ENCODE measurements at places on chromosomes 11 and 22.
A peak's percentile ranks its signal among the peaks of the same experiment; 100 is the strongest.

GRCh38 chr11:122516686-122517085 lies 138.8 kb upstream of the UBASH3B start:
- DNase-seq, result no peak

- no peak for DNase-seq
These were observed 10.9 kb downstream of the TAF1D start for GRCh38 chr11:93730108-93731107.

- DNase-seq, result no peak
These were observed 4.6 kb downstream of the DCHS1 start for GRCh38 chr11:6650980-6651379.

DNA sequence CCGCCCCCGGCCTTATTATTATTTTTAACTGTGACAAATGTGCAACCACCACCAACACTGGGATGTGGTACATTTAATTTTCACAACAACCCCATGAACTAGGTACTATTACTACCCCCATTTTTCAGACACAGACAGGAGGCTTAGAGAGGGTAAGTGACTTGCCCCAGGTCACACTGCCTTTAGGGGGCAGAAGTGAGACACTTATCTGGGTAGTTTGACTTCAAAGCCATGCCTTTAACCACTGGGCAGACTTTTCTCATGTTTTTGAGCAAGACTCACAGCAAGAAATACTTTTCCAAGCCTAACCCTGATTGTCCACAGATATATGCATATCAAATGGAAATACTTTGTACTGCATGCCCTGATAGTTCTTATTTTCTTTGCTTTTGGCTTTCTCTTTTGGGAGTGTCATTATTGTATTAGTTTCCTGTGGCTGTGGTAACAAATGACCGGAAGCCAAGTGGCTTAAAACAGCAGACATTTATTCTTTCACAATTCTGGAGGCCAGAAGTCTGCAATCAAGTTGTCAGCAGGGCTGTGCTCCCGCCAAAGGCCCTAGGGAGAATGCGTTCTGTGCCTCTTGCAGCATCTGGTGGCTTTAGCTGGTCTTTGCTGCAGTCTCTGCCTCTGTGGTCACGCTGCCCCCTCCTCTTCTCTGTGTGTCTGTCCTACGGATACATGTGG lies 110.8 kb downstream of the GRIK4 start:
- no peak for DNase-seq

GRCh38 chr22:21009638-21010425 lies 5.1 kb upstream of the P2RX6 start:
- DNase-seq, result no peak

DNA sequence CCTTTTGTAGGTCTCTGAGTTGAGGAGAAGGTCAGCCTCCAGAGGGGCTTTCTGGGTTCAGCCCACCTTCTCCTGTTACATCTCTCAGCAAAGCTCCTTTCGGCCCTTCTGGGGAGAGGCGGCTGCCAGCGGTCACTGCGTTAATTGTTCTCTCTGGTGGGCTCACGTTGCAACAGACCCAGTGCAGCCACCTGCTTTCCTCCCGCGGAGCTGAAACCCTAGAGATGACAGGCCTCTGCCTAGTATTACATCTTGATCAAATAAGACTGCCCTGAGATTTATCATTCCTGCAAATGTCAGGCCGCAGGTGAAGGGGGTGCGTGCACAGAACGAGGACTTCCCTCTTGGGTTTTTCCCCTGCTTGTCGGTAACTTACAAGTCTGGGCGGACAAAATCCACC lies 43.2 kb upstream of the CREB3L1 start:
- no peak for DNase-seq

GRCh38 chr11:46237248-46238077 lies 40.0 kb upstream of the CREB3L1 start:
- peak; percentile 42 for DNase-seq

DNA sequence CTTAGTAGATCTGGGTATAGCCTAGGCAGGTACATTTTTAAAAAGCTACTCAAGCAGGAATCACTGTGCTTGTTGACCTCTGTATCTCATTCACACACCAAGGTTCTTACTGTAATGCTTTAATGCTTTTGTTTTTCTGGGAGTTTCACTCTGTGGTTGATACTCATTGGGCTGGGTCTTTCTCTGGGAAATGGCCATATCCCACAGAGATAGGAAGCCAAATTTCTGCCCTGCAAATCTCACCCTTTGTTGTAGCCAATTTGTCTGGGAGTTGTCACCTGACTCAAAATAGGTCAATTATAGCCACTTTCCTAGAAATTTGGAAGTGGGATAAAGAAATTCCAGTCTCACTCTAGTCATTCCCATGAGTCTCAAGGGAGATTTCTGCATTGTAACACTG lies 195.8 kb upstream of the BDNF start:
- no peak for DNase-seq

GRCh38 chr11:85695546-85695945 lies 9.6 kb upstream of the CCDC89 start:
- no peak for DNase-seq

DNA sequence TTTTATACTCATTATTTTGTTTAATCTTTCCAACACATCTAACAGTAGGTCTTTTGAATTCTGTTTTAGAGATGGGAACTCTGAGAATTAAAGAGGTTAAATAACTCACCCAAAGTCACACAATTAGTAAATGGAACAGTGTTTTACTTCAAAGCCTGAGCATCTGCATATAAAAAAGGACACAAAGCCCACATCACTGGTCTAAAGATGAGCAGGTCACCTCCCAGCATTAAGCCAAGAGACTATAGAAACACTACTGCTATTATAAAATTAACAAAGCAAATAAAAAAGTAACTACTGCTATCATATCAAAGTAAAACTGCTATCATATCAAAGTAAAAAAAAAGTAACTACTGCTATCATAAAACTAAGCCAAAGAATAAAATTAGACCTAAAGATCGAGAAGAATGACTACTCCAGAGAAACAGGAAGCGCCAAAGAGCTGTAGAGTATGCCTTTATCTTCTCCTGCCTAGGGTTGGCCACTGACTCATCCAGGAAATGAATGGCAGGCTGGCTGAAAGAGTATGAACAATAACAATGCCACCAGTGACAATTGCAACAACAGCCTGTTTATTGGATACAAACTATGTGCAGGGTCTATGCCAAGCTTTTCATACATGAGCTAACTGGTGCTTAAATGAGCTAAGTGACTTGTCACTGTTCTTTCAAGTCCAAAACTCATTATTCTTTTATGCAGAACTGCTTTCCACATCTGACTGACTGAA lies 1153.0 kb upstream of the TENM4 start:
- DNase-seq, result no peak

GRCh38 chr11:114036147-114036811 lies 23.2 kb upstream of the ZBTB16 start:
- DNase-seq, result no peak

DNA sequence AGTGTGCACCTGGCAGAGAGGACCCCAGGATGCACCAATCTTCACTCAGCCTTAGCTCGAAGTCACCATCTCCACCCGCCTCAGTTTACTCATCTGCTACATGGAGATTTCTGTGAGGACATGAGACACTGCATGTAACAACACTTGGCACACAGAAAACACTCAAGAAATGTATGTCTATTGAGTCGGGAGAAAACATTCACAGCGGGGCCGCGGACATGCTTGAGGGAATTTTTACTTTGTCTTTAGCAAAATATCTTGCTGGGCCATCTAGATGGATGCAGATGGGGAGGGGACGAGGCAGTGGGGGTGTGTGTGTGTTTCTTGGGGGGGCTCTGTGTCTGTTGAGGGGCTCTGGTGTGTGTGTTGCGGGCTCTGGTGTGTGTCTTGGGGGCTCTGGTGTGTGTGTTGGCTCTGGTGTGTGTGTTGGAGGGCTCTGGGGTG lies 28.4 kb upstream of the RFPL3 start:
- no peak for DNase-seq

DNA sequence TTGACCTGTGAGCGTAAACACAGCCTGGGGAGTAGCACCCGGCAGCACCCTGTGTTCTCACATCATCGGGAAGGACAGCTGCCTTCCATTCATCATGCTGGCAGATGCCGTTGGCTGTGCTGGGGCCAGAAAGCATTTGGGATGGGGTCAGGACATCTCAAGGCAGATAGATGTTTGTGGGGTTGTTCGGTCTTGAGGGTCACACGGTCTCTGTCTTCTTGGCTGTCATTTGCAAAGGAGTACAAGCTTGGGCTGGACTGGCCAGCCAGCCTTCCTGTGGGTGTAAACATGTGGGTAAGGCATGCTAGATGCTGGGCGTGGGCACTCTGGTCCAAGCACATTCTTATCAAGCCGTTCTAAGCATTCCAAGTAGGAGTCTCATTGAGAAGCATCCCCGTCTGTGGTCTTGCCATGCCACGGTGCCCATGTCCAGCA lies 81.4 kb downstream of the TBC1D22A start:
- no peak for DNase-seq

DNA sequence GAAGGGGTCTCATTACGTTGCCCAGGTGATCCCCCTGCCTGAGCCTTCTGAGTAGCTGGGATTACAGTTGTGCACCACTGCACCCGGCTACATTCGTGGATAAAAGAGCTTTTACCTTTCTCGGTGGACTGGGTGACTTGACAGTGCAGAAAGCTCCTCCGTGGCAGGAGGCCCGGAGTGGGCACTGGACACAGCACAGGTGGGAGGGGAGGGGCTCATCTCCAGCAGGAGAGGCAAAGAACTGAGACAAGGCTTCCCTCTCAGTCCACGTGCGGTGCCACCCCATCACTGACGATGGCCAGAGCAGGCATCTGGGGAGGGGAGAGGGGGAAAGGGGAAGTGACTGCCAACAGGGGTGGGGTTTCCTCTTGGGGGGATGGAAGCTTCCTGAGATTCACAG lies 118.4 kb downstream of the SHANK2 start:
- DNase-seq, result no peak

DNA sequence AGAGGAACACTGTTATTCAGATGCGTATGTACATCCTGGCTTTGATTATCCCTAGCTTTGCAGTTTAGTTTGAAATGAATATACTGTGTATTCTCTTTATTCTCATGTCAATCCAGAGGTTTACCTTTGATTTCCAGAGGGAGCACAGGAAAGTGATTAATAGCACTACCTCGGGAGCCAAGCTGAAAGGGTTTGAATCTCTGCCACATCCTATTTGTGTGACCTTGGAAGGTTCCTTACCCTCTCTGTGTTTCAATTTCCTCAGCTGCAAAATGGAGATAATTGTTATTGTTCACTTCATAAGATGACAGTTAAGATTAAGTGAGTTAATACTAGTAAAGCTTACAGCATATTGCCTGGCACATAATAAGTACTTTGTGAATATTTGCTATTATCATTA lies 17.9 kb downstream of the ELMOD1 start:
- DNase-seq, result no peak

- DNase-seq, result no peak
These were observed 653 bp downstream of the NAGA start for GRCh38 chr22:42069801-42070516.

GRCh38 chr22:50605002-50605612 lies 4.5 kb downstream of the MAPK8IP2 start:
- no peak for DNase-seq

GRCh38 chr11:127395034-127395433 lies 394.5 kb upstream of the KIRREL3 start:
- no peak for DNase-seq

DNA sequence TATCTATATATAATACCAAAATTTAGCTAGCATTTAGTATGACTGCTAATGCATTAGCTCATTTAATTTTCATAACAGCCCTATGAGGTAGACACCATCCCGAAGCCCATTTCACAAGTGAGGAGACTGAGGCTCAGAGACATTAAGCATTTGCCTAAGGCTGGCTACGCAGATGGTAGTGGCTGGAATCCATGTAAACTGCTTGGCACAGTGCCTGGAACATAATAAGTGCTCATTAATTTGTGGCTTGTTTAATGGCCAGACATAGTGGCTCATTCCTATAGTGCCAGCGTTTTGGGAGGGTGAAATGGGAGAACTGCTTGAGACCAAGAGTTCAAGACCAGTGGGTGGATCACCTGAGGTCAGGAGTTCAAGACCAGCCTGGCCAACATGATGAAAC lies 17.8 kb upstream of the TP53I11 start:
- DNase-seq, result no peak

- no peak for DNase-seq
These were observed 2.8 kb upstream of the CDC42EP1 start for GRCh38 chr22:37557321-37558001.

DNA sequence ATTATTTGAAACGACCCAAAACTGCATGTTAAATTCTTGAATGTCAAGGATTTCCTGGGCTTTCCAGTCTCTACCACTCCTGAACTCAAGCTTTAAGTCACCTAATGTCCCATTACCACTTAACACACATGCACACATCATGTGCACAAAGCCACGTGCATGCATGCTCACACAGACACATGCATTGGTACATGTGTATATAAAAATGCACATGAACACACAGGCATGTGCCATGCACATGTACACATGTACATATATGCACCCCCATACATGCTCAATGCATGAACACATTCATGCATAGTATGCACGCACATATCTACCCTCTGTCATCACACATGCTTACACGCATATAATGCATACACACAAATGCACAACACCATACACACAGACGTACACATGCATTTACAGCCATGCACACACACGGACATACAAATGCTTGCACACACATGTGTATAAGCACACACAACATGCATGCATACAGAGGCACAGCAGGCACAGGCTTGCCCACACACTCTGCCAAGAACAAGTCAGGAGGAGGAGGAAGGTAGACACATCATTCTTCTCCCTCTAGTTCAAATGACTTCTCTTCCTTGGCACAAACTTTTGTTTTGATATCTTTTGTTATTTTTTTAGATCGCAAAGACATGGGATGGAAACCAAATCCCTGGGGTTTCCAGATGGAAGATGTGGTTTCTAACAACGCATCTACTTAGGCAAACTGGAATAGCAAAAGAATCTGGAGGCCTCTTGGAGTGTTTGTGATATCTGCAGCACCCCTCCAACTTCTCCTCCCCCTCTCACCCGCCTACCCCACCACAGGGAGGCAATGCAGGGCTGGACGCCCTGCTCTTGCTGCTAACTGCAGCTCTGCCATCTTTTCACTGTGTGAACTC lies 24.6 kb downstream of the RASD2 start:
- no peak for DNase-seq

DNA sequence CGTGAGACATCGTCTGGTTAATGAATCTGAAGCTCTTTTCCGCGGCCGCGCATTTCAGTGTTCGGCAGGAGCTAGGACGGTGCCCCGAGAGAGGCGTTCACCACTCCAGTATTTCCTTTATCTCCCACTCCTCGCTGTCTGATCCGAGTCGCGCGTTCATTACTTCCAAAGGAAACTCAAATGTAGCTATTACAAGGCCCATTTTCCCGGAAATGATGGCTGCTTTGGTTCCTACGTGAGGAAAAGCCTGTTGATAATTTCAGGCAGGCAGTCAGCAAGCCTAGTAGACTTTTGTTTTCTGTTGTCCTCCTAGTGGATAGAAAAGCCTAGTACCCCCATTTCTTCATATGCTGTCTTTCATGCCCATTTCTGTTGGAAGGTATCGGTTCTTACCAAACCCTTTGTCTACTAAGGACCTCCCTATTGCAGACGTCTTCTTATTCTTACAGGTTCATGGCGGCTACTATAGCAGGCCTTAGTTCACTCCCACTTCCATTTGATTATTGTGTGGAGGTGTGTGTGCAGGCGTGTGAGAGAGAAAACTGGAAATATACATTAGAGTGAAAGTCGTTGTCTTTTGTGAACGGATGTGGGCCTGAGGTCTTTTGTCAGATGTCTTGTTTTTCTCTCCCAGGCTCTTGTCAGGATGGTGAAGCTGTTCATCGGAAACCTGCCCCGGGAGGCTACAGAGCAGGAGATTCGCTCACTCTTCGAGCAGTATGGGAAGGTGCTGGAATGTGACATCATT lies 737 bp downstream of the RBM4 start:
- DNase-seq, result no peak

GRCh38 chr11:63911440-63911839 lies 5.5 kb downstream of the RCOR2 start:
- DNase-seq, result no peak

GRCh38 chr11:12636871-12637410 lies 37.3 kb upstream of the TEAD1 start:
- no peak for DNase-seq
